Progenitor cell of endocrine pancreas (in vitro differentiated cells): ENCODE measurements at places on chromosomes 6 and 20.
A peak's percentile ranks its signal among the peaks of the same experiment; 100 is the strongest.

DNA sequence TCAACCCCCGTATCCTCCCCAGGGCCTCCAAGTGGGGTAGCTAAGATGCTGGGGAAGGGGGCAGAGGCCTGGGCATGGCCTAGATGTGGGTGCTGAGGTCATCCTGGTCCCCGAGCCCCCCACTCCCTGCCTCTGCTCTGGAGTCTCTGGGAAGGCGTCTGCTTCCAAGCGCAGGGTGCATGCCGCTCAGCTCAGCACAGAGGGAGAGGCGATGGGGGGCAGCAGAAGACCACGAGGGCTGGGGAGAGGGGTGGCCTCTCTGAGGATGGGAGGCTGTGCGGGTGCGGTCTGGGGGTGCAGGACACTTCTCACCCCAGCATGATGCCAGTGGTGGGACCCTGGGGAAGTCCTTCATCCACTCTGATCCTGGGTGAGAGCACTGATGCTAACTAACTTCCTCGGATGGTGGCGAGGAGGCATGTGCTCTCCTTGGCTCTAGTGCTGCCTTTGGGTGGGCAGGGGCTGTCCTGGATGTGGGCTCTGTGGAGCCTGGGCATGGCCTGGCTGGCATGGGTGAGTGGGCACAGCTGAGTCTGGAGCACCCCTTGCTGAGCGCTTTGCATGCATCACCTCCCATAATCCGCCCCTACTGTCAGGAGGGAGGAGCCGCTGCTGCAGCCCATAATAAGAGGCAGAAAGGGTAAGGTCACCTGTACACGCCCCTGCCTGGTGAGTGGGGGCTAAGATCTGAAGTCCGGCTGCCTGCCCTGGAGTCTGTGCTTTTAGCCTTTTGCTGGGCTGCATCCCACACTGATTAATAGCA lies 34.7 kb downstream of the EFCAB8 start:
- DNase-seq = no peak

GRCh38 chr6:26123947-26124780 lies 36.9 kb downstream of the HFE start:
- DNase-seq = peak; percentile 51

GRCh38 chr6:52877168-52877567 lies 32.3 kb downstream of the GSTA3 start:
- no peak for DNase-seq

GRCh38 chr6:47141171-47141570 lies 99.0 kb upstream of the ADGRF1 start:
- no peak for DNase-seq

GRCh38 chr6:22658934-22659333 lies 89.6 kb downstream of the HDGFL1 start:
- no peak for DNase-seq

DNA sequence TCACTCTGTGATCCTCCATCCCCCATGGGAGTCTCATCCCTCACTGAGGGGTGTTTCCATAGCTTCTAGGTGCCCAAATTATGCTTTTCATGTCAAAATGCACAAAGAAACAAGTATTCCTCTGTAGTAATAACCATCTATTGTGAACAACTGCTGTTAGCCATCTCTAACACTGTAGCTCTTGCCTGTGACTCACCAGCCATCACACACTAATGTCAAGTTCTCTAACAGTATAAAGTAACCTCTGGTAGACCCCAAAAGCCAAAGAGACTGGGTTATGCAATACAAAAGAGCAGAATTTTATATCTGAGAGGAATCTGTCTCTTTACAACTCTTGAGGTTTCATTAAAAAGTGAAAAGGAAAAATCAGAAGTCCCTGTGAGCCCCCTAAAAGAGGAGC lies 25.4 kb upstream of the IYD start:
- DNase-seq = no peak

- DNase-seq = no peak
These were observed 226.5 kb upstream of the CST7 start for GRCh38 chr20:24722586-24722985.
